Uterus (tissue), 4 donors: ENCODE measurements at places on chromosomes 12 and 14. TPM values are rescaled to one million over a fixed set of nuclear protein-coding genes. Genes with fewer than 3 reads are reported as not detected.

- H3K4me3 ChIP-seq: no peak overlapping the region
- DNase-seq: no peak
- H3K36me3 ChIP-seq: no peaks in the 10 kb centered on the region
- H3K27me3 ChIP-seq: no peaks in the 10 kb centered on the region
- H3K4me1 ChIP-seq: no peaks in the 10 kb centered on the region
Measured at GRCh38 chr12:5479761-5480160, 47.9 kb downstream of the NTF3 start.

RFX4 gene
- total RNA-seq: not detected

GRCh38 chr12:108268397-108268796, 70.7 kb downstream of the CMKLR1 start:
- H3K27me3 ChIP-seq: no peaks in the 10 kb centered on the region
- H3K36me3 ChIP-seq: no peaks in the 10 kb centered on the region

- H3K4me1 ChIP-seq: no peaks in the 10 kb centered on the region
- H3K36me3 ChIP-seq: no peaks in the 10 kb centered on the region
- DNase-seq: no peak
- H3K27ac ChIP-seq: no peak overlapping the region
- H3K27me3 ChIP-seq: no peaks in the 10 kb centered on the region
- H3K4me3 ChIP-seq: no peak overlapping the region
Measured at GRCh38 chr14:101495284-101495683, 66.0 kb upstream of the DIO3 start.

ABHD4 gene
- total RNA-seq: 30.3 TPM

DNA sequence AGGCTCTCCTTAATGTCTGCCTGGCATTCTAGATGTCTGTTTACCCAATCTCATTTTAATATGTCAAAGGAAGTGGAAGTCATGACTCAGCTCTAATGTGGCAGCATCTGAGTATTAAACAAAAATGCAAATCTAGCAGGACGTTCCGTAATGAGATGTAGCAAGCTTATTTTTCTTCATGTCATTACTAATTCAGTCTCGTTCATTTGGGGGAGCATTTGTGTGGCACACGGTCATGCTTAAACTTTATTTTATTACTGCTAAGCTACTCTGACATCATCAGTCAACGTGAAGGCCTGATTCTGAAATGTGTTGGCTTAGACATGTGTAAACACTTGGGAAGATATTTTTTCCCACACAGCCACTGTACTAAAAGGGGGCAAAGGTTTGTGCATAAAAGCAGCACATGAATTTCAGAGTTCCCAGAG, 326.7 kb upstream of the TMPO start:
- H3K4me1 ChIP-seq: no peaks in the 10 kb centered on the region
- no peak overlapping the region for H3K27ac ChIP-seq
- DNase-seq: no peak
